ENCODE measurements at places on chromosomes 11 and 22.

DNA sequence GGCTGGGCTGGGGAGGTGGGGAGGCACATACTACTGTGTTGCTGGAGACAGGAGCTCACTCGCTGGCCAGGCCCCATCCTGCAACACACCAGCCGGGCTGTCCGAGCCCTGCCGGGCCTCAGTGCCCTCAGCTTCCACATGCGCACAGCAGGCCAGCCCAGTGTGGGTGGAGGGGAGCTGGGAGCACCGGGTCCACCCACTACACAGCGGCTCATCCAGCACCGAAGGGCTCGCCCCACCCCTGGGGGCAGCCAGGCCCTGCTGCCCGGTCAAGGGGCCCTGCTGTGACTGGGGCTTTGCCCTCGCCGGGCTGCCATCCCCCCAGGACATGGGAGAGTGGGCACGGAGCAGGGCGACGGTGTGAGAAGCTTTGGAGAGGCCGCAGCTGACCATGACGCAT, 9.3 kb downstream of the TTLL8 start:
- no peak for DNase-seq
- no peaks in the 10 kb centered on the region for H3K27me3 ChIP-seq
- H3K4me3 ChIP-seq, result no peak overlapping the region
- H3K27ac ChIP-seq, result no peak overlapping the region

GRCh38 chr11:83927422-83927821, 641.3 kb upstream of the CCDC90B start:
- no peaks in the 10 kb centered on the region for H3K4me1 ChIP-seq
- no peak overlapping the region for H3K27ac ChIP-seq
- no peaks in the 10 kb centered on the region for H3K36me3 ChIP-seq
- no peak for DNase-seq

GRCh38 chr11:31019786-31020185, 349.8 kb downstream of the DCDC1 start:
- no peak overlapping the region for H3K27ac ChIP-seq
- DNase-seq, result no peak
- H3K4me3 ChIP-seq, result no peak overlapping the region
- H3K4me1 ChIP-seq, result no peaks in the 10 kb centered on the region
- H3K27me3 ChIP-seq, result no peaks in the 10 kb centered on the region
- H3K36me3 ChIP-seq, result no peaks in the 10 kb centered on the region

- H3K4me1 ChIP-seq, result no peaks in the 10 kb centered on the region
- no peak for DNase-seq
- H3K36me3 ChIP-seq, result no peaks in the 10 kb centered on the region
- no peak overlapping the region for H3K4me3 ChIP-seq
These were observed 20.5 kb upstream of the SLC17A6 start for GRCh38 chr11:22317656-22318055.

- no peaks in the 10 kb centered on the region for H3K36me3 ChIP-seq
- H3K27me3 ChIP-seq, result no peaks in the 10 kb centered on the region
- H3K4me1 ChIP-seq, result no peaks in the 10 kb centered on the region
- DNase-seq, result no peak
- H3K27ac ChIP-seq, result no peak overlapping the region
These were observed 96.1 kb upstream of the THY1 start for GRCh38 chr11:119518746-119519730.

- H3K4me1 ChIP-seq, result peaks cover 9% of the 10 kb centered on the region
- H3K36me3 ChIP-seq, result no peaks in the 10 kb centered on the region
- H3K4me3 ChIP-seq, result peak within 1 kb of the TSS; percentile 11
- no peak for DNase-seq
- H3K27ac ChIP-seq, result no peak within 1 kb of the TSS
- H3K27me3 ChIP-seq, result peaks cover 3% of the 10 kb centered on the region
These were observed at the start of gene STK33 for GRCh38 chr11:8593935-8594909. Gene STK33 (minus strand): TSS chr11:8594228. CDS start chr11:8474905, 119,323 bp downstream.

DNA sequence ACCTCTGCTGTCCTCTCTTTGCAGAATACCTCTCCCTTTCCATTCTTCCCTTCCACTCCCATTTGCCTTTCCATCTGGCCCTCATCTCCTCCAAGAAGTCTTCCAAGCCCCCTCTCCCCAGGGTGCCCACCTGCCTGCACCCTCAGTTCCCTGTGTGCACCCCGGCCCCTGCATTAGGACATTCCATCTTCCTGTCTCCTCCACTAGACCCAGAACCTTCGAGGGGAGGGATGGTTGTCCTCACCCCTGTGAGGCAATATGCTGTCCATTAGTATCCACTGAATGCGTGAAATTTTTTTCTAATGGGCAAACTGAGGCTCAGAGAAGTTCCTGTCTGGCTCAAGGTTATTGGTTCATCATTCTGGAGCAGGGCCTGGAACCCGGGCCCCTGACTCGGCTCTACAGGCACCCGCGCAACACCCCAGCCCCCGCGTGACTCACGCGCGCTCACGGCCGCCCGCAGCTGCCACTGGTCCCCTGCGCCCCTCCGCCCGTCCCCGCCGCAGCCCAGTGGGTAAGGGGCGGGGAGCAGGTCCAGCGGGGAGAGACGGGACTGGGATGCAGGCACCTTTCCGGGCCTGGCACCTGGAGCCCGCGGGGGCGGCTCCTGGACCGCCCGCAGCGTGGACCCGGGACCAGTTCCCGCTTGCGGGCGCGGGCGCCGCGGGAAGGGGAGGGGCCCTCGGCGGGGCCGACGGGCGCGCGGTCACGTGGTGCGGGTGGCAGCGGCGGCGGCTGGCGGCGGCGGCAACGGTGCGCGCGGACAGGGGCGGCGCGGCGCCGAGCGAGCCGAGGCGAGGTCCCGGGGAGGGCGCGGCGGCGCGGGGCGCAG, 7.0 kb downstream of the SEPTIN3 start:
- peak; percentile 26 for DNase-seq
- H3K27ac ChIP-seq, result no peak overlapping the region
- no peaks in the 10 kb centered on the region for H3K36me3 ChIP-seq
- peaks cover 4% of the 10 kb centered on the region for H3K4me1 ChIP-seq
- H3K27me3 ChIP-seq, result peaks cover 25% of the 10 kb centered on the region

- H3K36me3 ChIP-seq, result no peaks in the 10 kb centered on the region
- no peaks in the 10 kb centered on the region for H3K27me3 ChIP-seq
- no peak overlapping the region for H3K27ac ChIP-seq
- H3K4me3 ChIP-seq, result no peak overlapping the region
- no peaks in the 10 kb centered on the region for H3K4me1 ChIP-seq
These were observed 60.2 kb upstream of the WNT11 start for GRCh38 chr11:76266286-76267100.

GRCh38 chr22:44537467-44537866, 39.4 kb upstream of the RTL6 start:
- no peaks in the 10 kb centered on the region for H3K4me1 ChIP-seq
- no peaks in the 10 kb centered on the region for H3K36me3 ChIP-seq
- no peak overlapping the region for H3K27ac ChIP-seq
- no peak overlapping the region for H3K4me3 ChIP-seq
- no peaks in the 10 kb centered on the region for H3K27me3 ChIP-seq
- no peak for DNase-seq

- peak overlapping the region; percentile 68 for H3K4me3 ChIP-seq
- no peaks in the 10 kb centered on the region for H3K36me3 ChIP-seq
- H3K4me1 ChIP-seq, result peaks cover 16% of the 10 kb centered on the region
- H3K27ac ChIP-seq, result peak overlapping the region; percentile 74
These were observed 1.1 kb upstream of the APLP2 start for GRCh38 chr11:130068546-130068985.

Measured in CD8-positive, alpha-beta memory T cell (primary cell).